CD4-positive, alpha-beta T cell treated with Interleukin-6 at 100 ng/mL for 8 hours (primary cell): ENCODE measurements at places on chromosomes 3 and 15.
A peak's percentile ranks its signal among the peaks of the same experiment; 100 is the strongest.

- DNase-seq: no peak
Observed at GRCh38 chr15:84387086-84387485, 151.5 kb downstream of the GOLGA6L4 start.

DNA sequence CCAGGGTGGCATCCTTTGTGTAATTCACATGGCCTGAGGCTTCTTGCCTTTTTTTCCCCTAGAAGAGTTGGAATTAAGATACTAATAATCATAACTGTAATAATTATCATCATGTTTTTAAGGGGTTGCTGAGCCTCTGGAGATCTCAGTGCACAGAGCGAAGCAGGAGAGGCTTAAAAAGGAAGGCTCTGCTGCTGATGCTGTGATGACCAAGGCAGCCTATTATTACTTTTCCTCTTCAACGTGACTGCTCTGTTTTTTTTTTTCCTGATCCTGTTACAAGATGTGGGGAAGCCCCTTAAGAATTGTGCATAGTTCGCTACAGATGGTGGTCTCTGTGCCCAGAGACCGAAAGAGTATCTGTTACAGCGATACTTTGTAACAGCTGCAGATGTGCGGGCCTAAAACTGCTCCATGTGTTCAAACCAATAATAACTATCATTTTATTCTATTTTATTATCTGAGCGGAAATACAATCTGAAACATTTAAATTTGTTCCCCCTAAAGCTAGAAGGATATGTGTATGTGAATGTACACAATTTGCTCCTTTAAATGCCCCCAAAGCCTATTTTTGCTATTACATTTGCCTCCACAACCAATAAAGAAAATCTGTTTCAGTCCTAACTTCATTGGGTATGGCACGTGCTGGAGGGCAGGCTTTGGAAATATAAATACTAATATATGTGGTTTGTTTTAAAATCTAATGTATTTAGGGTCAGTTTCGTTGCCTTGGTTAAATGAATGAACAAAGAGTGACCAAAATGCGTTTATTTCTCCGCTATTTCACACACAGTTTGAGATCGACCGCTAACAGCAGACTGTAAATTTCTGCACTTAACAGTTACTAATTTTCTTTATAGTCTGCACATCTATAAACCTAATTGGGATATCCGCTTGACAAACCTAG, 4.6 kb downstream of the SHOX2 start:
- no peak for DNase-seq

- DNase-seq: no peak
Observed at GRCh38 chr3:173401369-173401768, 3.8 kb downstream of the NLGN1 start.

GRCh38 chr3:14548321-14548729, 8.2 kb upstream of the GRIP2 start:
- peak; percentile 27 for DNase-seq

DNA sequence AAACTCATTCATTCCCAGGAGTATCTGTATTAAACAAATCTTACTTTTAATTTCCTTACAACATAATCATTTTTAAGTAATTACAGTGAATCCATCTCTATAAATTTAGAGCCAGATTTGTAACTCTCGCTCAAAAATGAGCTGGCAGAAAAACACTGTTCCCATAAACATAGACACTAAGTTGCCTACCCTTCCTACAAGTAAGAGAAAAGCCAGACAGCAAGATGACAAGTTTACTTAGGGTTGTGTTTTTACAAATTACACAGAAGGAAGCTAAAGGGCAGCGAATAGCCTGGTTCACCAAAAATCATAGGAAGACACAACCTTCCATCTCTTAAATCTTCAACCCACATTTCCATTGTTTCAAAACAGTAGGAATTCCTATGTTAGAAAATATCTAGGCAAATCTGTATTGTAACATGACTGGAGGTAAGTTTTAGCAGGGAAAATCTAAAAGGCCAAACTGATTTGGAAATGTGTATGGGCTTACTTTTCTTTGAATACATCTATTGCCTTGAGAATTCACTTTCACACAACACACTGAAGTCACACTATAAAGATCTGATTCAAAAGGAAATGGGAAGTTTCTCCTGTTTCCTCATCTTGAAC, 21.7 kb downstream of the HERC1 start:
- no peak for DNase-seq

DNA sequence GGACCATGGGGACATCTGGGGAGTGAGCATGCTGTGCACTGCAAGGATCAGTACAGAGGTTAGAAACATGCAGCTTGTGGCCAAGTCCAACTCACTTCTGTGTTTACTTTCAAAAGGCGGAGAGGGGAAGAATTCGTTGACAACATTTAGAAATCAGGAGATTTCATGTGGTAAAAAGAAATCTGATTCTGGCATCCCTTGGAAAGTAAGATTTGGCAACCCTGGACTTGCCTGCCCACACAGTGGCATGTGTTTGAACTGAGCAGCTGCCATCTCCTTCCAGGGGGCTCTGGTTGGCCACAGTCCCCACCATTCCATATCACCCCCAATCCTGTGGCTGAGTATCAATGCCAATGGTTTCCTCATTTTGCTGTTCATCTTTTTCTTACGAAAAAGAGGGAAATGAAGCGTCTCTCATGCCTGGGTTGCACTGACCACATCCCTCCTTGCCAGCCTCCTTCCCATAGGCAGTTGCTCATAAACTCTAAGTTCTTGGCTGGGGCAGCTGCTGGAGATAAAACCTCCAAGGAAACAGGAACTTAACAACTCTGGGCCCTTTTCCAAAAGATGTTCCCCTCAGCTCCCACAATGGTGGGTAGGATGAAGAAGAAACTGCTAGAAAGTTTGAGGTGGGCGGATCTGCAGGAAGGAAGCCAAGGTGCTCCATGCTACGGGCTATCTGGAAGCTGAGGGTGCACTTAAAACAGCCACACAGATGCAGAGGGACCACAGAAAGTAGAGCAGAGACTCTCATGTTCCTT, 29.2 kb downstream of the SLC6A11 start:
- DNase-seq: no peak
